Activated gamma-delta T cell (primary cell): ENCODE measurements at places on chromosomes 6 and 20.

DNA sequence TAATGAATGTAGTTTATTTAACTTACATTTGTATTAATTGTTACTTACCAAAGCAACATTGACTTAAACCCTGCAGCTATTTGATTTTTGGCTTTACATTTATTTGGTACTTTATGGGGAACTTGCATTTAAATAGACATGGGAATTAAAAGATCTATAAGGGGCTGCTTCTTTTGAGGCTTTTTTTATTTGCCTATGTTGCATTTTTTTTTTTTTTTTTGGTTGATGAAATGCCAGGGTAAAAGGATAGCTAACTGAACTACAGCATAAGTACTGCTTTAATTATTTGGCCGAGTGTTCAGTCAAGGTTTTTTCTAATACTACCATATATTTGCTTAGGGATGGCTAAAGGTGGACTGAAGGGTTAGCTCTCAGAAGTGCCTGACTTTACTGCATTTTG lies 62.5 kb upstream of the CDH4 start:
- no peak for DNase-seq

DNA sequence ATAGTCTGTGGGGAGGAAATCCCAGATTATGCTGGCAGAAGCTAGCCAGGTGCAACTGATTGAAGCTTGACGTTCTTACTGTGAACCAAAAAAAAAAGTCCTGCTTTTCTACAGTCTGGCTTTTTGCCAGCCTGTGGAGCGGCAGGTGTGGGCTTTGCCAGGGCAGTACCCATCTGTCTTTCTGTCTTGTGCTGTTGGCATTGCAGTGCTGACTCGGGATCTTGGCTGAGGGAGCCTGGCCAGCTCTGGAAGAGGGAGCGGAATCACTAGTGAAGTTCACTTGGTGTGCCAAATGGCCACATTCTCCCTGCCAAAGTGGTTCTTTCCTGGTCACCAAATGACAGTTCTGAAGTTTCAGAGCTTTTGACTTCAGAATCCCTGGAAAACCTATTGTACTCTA lies 5.0 kb downstream of the KIF3B start:
- no peak for DNase-seq

GRCh38 chr6:131840441-131840840 lies 32.6 kb downstream of the ENPP1 start:
- no peak for DNase-seq

DNA sequence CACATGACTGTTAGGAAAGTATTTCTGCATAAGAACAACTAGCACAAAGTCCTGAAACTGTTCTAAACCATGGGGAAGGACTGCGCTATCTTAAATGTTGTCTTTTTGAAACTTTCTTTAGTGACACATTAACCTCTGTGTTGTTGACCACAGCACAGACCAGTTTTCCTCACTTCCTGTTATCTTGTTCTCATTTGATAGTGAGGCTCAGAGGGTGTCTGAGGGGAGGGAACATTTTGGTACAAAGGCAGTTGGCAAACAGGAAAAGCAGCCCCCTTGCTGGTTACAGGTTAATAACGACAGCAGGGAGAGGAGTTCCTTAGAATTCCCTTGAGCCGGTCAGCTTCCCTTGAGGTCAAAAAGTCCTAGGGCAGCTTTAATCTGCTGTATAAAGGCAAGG lies 143.5 kb upstream of the BMP2 start:
- DNase-seq = no peak

- no peak for DNase-seq
These were observed 5.1 kb downstream of the SOX12 start for GRCh38 chr20:330233-331149.

- no peak for DNase-seq
These were observed 821.9 kb upstream of the SLC35B3 start for GRCh38 chr6:9257215-9257614.

DNA sequence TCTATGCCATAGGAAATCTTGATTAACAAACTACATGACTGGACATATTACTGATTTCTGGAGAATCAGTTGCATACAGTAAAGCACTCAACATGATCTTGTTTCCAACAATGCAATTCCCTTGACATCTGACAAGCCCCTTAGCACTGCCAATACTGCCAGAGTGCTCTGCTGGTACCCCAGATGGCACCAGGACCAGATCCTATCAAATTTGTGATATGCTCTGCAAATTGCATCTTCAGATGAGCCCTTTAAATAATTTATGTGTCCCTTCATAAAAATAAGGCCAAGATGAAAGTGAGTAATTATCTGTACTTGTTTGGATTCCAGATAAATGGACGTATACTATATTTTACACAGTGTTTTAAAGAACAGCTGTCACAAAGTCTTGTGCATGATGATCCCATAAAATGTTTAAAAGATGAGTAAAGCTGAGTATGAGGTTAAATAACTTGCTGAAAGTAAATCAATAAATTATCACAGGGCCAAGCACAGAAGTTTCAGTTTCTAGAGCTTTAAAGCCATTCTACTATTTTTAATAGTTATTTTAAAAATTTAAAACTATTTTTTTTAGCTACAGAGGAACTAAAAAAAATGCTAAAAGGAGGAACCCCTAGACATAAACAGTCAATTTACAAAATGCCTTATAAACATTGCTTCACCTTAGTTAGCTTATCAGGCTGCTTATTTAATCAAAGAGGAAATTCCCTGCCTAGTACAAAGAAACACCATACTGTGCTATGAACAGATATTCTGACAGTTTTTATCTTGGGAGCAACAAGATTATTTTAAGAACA lies 42.1 kb downstream of the NUDT3 start:
- no peak for DNase-seq

DNA sequence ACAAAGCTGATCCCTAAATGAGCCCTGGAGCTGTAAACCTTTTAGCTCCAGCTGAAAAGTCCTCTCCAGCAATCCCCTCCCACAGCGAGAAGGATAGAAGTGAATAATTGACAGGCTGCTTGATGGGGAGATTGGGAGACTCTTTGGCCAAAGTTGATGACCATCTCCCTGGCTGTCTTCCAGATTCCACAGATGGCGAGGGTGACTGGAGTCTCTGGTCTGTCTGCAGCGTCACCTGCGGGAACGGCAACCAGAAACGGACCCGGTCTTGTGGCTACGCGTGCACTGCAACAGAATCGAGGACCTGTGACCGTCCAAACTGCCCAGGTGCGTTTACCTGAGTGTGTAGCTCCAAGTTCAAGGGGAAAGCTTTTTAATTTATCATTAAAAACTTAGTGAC lies 67.3 kb downstream of the ISM1 start:
- DNase-seq = no peak

- DNase-seq = no peak
These were observed 7.2 kb downstream of the NCOA7 start for GRCh38 chr6:125797886-125798444.

DNA sequence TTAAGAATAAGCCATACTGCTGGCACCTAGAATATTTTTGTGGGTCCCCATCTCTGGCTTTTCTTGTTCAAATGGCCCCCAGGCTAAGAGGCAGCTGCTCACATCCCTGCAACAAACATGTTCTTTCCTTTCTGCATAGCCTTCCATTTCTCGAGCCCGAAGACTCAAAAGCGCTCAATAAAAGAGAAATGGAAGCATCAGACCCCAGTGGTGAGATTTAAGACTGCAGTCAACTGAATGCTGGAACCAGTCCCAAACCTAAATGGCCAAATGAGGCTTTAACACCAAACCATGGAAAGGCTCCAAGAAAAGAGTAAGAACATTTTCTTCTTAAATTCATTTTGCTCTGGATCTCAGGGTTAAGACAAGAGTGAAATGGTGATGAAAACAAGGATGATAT lies 122.1 kb upstream of the TRAF3IP2 start:
- DNase-seq = no peak

DNA sequence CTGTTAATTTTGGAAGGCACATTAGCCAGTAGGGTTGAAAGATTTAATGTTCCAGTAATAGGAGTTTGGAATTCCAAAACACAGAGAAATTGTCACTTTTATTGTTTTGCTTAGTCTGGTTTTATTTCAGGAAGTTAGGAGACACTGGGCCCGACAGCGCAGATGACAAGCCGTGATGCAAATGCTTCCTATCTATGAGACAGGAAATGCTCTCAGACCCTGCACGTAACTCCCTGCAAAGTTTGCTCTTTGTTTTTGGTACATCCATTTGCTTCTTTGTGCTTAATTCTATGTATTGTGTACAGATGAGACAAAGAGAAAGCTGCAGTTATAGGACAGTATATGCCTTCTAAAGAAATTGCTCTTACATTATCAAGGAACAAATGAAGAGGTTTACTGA lies 201.6 kb upstream of the SGK1 start:
- DNase-seq = no peak

DNA sequence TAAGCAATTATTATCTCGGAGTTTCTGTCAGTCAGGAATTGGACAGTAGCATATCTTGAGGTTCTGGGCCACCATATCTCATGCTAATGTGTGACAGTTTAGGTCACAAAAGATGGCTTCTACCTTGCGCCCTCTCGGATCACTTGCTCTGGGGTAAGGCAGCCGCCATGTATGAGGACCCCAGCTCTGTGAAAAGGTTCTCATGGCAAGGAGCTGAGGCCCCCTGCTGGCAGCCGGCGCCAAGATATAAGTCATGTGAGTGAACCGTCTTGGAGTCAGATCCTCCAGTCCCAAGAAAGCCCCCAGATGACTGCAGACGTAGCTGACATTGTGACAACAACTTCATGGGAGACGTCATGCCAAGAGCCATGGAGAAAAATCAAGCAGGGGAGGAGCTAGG lies 670.8 kb downstream of the KIF16B start:
- no peak for DNase-seq

DNA sequence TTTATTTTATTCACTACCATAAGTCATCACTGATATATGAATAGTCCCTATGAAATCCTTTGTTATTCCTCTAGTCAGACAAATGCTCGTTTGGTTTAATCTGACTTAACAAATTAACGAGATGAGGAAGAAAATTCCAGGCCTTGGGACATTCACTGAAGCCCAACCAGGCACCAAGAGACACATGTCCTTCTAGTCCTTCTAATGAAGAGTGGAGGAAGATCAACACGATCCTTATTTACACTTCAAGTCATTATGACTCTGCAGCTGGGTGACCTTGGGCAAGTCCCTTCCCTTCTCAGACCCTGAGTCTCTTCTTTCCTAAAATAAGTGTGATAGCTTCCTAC lies 117.5 kb downstream of the CEBPB start:
- DNase-seq = no peak

- DNase-seq = no peak
These were observed 23.0 kb upstream of the IL17A start for GRCh38 chr6:52162940-52163908.

GRCh38 chr6:15877231-15877630 lies 214.4 kb upstream of the DTNBP1 start:
- DNase-seq = no peak

DNA sequence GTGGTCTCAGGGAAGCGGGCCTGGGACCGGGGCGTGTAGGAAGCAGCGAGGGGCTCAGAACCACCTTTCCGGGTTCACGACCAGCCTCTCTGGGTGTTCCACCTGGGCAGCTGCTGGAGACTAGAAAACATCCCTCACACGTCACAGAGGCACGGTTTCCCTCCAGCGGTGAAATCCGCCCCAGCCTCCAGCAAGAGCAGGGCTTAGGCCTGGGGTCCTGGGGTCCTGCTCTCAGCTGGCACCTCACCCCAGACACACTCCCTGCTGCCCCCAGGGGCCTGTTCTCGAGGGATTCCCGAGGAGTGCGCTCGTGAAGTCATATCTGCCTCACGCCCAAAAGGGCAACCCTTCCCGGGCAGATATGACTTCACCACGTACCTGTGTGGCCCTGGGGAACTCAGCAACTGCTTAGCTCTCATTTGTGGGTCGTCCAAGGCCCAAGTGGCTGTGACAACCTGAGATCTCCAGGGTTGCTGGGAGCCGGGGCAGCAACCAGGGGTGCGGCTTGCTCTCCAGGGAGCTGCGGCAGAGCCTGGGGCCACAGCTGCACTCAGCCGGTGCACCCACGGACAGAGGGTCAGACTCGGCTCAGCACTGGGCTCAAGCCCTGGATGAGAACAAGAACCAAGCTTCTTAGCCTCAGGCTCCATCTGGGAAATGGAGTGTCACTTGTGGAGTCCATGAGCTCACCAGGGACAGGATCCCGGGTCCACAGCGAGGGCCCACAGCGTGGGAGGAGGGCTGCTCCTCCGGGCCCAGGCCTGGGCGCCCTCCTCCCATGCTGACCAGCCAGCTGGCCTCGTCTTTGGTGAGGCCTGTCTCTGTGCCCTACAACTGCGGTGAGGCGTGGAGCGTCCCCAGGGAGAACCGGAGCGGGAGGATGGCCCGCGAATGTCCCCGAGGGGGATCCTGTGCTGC lies 661 bp downstream of the FNDC11 start:
- DNase-seq = no peak

DNA sequence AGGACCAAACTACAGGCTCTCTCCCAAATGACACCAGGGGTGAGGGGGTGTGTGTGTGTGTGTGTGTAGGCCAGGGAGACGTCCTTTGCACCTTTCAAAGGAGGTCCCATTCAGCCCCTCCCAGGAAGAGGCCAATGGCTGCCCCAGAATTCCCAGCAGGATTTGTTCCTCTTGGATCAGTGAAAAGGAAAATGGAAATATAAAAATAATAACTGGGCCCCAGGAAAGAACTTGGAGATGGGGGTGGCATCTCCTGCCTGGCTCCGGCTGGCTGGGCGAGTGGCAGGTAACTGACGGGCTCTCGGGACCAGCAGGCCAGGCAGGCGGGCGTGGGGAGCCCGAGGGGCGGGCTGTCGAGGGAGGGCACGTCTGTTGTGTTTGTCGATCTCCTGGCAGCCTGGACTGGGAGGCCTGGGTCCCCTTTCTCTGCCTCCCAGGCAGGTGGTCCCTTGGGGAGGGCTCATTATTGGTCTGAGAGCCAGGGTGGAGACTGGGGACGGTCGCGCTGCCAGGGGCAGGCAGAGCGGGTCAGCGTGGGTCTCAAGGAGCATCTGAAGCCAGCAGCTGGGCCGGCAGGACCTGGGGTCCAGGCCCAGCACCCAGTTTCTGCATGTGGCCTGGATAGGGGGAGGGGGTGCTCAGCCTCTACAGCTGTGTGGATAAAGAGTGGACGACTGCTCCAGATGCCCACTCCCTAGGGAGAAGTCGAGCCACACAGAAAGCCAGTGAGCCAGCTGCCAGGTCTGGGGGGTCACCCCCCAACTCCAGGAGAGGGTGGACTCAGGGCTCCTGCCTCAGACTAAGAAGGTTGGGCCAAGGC lies 3.1 kb downstream of the NOL4L start:
- DNase-seq = no peak
